ENCODE measurements at places on chromosomes 3 and 15.

- DNase-seq: no peak
Observed at GRCh38 chr3:100269410-100270214, 8.8 kb downstream of the TBC1D23 start.

GRCh38 chr15:99446565-99447496 lies 119.0 kb upstream of the MEF2A start:
- DNase-seq: no peak

GRCh38 chr3:153762411-153763235 lies 358.6 kb upstream of the ARHGEF26 start:
- no peak for DNase-seq

DNA sequence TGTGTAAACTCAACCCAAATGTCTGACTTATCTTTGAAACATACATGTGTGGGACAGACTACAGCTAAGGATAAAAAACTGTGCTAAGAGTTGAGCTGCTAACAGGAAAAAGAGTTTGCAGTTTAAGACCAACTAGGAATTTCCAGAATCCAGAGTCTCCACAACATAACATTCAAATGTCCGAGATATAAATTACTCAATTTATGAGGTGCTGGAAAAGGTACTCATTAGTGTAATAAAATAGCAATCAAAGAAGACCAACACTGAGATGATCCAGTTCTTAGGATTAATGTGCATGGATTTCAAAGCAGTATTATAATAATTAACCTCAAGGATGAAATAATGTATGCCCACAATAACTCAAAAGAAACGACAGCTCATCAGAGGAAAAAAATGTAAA lies 426.5 kb upstream of the KCNMB2 start:
- DNase-seq: no peak

DNA sequence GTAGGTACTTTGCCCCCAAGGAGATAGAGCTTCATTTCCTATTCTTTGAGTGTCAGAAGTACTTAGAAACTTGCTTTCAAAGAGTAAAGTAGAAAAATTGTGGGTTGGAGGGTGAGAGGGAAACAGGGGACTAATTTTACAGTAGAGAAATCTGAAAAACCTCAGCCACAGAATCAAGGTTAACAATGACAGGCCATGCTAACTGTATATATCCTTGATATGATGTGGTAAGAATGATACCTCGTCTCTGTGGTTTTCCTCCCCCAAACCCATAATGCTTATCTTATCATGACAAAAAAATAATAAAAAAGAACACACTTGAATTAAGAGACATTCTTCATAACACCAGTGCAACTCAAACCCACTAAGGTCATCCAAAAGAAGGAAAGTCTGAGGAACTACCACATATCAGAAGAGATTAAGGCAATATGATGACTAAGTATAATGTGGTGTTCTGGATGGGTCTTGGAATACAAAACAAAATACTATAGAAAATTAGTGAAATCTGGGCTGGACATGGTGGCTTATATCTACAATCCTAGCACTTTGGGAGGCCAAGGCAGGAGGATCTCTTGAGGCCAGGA lies 360.4 kb downstream of the ULK4 start:
- DNase-seq: no peak

DNA sequence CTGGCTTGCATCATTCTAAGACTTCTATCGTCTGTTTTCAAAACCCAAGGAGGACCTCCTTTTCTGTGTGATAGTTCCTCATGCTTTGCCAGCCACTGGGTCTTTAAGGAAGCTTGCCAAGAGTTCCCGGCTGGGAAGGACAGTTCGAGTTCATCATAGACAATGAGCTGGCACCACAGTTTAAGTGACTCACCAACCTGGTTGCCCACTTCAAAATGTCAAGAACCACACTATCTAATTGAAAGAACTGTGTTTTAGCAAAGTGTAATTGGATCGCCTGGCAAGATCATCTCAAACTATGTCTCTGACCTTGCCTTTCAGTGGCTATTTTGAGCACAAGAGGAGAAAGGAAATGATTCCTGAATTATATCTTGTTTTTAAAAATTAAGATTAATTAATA lies 27.9 kb downstream of the SOX2 start:
- DNase-seq: no peak

GRCh38 chr15:35690698-35691116 lies 144.7 kb upstream of the DPH6 start:
- DNase-seq: peak; percentile 33

GRCh38 chr15:70647396-70647795 lies 116.0 kb downstream of the UACA start:
- DNase-seq: no peak

DNA sequence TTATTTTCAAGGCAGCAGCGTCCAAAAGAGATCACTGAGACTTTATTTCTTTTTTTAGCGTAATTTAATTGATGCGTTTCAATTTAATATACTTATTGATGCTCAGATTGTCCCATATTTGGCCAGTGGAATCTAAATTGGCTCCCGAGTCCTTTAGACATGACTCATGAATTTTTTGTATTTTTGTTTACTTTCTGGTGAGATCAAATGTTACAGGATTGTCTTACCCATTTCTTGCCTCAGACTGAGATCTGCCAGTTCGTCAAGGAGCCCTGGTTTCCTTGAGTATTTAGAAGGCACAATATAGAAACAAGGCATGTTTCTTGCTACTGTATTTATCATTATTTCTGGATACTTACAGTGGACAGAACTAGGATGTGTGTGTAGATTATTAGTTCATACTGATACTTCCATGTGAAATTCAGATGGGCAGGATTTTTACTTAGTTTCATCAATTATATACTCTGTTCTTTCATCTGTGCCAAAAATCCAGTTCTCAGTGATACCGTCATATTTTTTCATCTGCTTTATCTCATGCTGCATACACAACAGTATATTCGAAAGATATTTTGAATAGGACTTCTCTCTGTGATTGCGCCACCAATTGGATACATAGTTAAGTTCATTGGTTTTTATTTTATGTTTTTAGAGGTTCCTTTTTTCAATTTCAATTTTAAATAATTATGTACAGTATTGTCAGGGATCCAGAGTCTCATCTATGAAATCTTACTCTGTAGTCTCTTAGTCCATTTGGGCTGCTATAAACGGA lies 436.9 kb upstream of the C2CD4B start:
- no peak for DNase-seq

DNA sequence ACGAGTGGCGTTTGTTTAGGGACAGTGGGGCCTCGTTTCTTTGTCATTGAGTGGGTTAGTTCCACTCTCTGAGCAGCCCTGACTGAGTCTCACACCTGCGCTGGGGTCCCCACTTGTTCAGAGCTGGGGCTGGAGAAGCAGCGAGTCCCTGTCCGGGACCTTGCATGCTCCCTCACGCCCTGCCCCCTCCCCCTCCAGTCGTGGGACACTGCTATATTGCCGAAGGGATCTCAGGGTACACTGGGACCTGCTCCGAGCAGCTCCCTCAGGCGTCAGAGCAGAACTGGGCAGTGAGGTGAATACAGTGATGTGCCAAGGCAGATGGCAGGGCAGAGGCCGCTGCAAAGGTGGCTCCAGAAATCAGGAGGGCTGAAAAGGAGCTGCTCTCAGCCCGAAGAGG lies 59.9 kb upstream of the KLF13 start:
- no peak for DNase-seq

- no peak for DNase-seq
Observed at GRCh38 chr3:107216229-107216628, 161.0 kb upstream of the CCDC54 start.

- DNase-seq: no peak
Observed at GRCh38 chr15:72781631-72782030, 1.9 kb downstream of the ADPGK start.

DNA sequence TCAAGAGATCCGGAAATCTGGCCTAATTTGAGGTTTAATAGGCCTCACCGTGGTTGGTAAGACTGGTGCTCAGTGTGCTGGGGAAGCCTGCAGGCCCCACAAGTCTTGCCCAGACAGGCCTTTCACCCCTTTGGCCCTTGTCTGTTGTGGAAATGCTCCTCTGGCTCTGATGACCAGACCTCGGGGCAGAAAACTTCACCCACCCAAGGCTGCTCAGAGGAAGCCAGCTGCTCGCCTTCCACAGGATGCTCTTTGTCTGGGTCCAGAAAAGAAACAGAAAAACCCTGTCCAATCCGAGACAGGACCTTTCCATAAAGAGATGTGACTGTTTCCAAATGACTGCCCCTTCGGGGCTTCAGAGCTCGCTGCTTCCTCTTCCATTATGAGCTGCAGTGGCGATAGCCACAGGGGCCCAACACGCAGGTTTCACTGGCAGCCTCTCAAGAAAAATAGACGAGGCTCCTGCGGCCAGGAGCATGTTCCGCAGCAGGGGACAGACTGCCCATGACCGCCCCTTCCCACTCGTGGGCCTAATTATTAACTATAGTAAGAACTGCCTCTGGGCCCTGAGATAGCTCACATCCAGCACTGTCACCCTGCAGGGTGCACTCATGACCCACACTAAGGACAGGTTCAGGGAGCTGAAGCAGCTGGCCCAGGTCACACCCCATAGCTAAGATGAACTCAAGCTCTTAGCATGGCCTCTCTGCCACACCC lies 6.8 kb upstream of the SNX22 start:
- no peak for DNase-seq

DNA sequence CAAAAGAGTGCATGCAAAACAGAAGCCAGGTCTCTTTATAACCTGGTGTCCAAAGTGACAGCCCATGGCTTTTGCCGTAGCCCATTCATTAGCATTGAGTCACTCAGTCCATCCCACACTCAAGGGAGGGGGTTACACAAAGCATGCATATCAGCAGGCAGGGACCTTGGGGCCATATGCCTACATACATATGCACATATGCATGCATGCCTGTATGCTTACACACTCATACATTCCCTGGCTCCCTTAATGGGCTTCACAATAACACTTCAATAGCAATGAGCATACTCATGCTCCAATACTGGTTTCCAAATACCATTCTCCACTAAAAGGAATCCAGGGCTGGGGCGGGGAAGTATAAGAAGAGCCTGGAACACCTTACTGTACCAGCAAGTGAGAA lies 22.0 kb downstream of the TRPM1 start:
- DNase-seq: no peak

DNA sequence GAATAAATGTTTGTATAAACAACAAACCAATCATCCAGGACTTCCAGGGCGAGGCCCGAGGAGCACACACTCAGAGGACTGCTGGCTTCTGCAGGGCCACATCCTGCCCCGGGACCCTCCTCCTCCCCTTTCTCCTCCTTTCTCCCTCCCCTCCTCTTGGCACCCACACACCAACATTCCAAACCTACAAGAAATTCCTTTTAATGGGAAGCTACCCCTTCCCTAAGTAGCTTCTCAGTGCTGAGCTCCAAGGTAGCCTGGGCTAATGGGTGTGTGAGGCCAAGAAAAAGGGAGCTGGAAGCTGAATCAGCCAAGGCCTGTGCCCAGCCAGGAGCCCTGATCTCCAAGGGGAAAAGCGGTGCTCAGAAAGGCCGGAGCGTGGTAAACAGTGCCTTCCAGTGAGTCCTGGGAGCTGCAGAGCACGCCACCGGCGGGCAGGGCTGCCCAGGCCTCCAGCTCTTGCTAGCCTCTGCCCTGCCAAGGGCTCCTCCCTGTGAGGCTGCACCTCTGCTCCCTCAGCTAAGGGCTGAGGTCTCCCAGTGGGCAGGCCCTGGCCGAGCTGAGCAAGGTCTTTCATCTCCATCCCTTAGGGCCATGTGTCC lies 3.9 kb downstream of the ITIH3 start:
- DNase-seq: no peak

- DNase-seq: no peak
Observed at GRCh38 chr3:53753518-53754183, 92.6 kb downstream of the CHDH start.

DNA sequence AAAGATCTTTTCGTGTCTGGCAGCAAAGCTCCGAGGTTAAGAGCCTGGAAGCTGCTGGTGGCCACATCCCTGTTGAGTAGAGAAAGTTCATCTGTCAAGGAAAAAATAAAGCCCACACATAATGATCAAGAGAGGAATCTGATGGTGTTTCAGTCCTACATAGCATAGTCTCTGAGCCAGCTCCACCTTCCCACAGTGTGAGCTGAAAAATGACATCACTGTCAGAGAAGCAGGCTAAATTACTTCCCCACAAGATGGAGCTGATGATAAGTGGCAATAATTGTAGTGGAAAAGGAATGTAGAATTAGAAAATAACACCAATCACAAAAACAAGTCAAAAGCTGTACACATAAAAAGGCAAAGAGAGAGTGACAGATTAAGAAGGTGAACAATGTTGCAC lies 84.5 kb downstream of the AQP9 start:
- no peak for DNase-seq

DNA sequence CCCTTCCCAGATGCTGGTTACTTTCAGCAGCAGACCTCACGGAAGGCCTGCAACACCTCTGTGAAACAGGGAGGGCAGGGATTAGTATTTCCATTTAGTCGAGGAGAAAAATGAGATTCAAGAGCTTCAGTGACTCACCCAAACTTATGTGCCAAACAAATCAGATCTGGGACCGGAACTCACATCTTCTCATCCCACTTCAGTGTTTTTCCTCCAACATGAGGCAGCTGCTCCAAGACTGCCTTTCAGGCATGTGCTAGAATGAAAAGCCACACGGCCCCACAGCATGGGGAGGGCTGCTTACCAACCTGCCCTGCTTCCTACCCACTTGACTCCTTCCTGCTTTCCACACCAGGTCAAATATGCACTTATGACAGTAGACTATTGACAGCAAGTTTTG lies 129.4 kb upstream of the SLC24A5 start:
- DNase-seq: no peak

GRCh38 chr3:169143506-169143905 lies 520.0 kb downstream of the MECOM start:
- DNase-seq: no peak

GRCh38 chr15:77856705-77857346 lies 220.7 kb downstream of the TBC1D2B start:
- DNase-seq: no peak

- no peak for DNase-seq
Observed at GRCh38 chr3:98655666-98656065, 62.3 kb upstream of the CPOX start.

GRCh38 chr3:153960458-153961074 lies 160.6 kb upstream of the ARHGEF26 start:
- no peak for DNase-seq

DNA sequence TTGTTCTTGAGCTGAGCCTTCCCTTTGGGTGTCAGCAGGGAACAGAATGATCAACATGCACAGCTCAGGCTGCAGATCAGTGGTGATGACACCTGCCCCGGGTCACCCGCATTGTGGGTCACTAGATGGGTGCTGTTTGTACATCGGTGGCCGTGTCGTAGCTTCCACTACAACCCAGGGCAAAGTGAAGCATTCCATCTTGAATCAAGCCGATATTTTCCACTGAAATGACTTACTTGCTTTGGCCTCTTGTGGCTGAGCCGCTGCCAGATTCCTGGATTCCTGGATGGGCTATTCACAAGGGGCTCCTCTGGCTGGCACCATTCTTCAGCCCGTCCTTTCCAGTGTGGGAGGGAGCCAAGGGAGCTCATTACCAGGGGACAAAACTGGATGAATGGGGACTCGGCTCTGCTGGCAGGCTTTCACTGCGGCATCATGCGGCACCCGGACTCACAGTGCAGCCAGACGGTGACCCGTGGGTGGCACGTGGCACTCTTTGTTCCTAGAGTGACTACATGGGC lies 65.6 kb downstream of the SLCO3A1 start:
- no peak for DNase-seq

DNA sequence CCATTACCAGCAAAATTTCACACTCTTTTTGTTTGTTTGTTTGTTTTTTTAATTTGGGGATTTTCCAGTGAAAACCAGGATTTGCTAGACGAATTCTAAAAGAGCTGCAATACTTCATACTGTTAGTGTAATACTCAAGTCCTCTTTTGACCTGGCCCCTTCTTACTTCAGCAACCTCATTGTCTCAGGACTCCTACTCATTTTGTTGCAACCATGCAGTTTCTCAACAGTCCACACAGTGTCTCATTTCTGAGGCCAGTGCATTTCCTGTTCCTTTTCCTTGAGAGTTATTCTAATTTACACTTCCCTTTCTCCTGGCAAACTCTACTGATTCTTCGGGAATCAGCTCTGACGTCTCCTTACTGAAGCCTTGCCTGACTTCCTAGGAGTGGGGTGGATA lies 35.6 kb downstream of the NSUN3 start:
- no peak for DNase-seq

All from brain pericyte (primary cell).